Stromal cell of bone marrow (primary cell): ENCODE measurements at places on chromosomes 2 and 18.

DNA sequence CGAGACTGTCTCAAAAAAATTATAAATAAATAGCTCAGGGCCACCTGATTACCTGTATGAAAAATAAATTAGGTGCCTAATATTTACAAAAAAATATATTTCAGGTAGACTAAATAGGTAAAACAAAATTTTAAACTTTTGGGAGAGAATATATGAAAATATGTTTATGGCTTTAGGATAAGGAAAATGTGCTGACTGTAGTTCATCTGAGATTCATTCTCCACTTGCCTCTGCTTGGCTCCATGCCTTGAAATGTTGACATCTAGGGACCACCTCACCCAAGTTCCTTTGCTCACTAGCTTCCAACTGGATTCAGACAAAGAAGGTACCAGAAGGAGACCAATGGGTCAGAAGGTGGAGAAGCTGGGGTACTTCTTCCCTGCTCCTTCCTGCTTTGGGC is 9.7 kb upstream of the SERTAD2 start:
- no peak for DNase-seq

- DNase-seq: no peak
These were observed 934 bp downstream of the MYO5B start for GRCh38 chr18:50193796-50194630.

- no peak for DNase-seq
These were observed 114.8 kb upstream of the SLC38A11 start for GRCh38 chr2:165070076-165070475.

GRCh38 chr2:238866656-238867277 is 18.9 kb downstream of the TWIST2 start:
- no peak for DNase-seq

DNA sequence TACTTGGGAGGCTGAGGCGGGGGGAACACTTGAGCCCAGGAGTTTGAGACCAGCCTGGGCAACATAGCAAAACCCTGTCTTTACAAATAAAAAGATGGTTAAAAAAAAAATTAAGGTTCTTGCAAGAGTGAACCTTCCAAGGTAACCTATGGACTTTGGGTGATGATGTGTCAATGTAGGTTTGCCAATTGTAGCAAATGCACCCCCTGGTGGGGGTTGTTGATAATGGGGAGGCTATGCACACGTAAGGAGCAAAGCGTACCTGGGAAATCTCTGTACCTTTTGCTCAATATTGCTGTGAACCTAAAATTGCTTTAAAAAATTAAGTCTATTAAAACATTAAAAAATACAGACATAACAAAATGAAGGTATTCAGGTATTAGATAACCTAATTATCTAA is 70.4 kb downstream of the CWC22 start:
- no peak for DNase-seq

DNA sequence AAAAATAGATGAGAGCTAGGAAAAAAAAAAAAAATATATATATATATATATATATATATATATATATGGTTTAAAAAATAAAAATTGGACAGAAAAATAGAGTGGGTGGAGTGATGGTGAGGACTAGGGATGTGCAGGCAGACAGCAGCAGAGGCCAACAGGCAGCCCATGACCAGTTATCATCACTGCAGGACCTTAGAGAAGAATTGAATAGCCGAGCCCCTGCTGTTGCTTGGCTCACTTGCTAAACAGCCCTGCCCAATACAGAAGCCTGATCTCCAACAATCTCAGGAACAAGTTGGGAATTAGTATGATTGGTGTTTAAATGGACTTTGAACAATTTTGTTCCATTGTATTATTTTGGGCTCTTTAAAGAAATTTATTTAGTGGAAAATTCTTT is 967.5 kb upstream of the PIK3C3 start:
- DNase-seq: no peak

DNA sequence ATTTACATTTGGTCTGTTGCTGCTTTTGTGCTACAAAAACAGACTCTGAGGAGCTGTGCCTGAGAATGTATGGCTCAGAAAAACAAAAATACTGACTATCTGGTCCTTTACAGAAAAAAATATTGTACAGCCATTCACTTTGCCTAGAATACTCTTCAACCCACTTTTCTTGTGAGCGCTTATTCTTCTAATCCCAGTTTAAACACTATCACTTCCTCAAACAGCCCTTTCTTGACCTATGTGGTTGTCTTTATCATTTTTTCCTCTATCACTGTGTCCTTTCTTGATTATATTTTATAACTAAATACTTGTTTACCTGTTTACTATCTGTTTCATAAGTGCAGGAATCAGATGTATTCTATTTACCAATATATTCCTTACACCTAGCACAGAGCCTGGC is 33.5 kb downstream of the CUL3 start:
- no peak for DNase-seq
